ENCODE measurements at places on chromosomes 5 and 9.

GRCh38 chr9:136081826-136082495 is 13.1 kb downstream of the NACC2 start:
- DNase-seq, result no peak

GRCh38 chr9:129027685-129028191 is 393 bp downstream of the SH3GLB2 start:
- no peak for DNase-seq

DNA sequence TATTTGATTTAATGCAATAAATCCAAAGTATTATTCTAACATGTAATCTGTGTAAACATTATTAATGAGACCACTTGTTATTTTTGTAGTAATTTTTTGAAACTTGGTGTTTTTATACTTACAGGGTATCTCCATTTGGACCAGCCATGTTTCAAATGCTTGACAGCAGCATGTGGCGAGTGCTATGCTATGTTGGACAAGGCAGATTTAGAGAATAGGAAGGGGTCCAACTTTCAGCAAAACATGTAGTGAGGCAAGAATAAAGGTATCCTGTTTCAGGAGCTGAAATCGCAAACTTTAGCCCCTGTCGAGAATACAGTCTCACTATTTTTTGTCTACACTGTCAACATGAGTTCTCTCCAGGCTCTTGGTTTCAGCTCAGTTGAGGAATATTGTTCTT is 33.7 kb downstream of the SNX24 start:
- no peak for DNase-seq

DNA sequence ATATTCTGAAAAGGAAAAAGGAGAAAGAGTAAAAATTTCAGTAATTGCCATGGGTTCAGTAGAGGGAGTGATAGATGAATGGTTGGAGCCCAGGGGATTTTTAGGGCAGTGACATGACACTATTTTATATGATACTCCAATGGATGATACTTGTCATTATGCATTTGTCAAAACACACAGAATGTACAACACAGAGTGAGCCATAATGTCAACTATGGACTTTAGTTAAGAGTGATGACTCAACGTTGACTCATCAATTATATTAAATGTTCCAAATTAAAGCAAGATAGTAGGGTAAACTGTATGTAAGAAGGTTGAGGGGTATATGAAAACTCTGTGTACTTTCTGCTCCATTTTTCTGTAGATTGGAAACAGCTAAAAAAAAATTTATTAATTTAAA is 586.4 kb downstream of the TAF11L14 start:
- DNase-seq, result no peak

DNA sequence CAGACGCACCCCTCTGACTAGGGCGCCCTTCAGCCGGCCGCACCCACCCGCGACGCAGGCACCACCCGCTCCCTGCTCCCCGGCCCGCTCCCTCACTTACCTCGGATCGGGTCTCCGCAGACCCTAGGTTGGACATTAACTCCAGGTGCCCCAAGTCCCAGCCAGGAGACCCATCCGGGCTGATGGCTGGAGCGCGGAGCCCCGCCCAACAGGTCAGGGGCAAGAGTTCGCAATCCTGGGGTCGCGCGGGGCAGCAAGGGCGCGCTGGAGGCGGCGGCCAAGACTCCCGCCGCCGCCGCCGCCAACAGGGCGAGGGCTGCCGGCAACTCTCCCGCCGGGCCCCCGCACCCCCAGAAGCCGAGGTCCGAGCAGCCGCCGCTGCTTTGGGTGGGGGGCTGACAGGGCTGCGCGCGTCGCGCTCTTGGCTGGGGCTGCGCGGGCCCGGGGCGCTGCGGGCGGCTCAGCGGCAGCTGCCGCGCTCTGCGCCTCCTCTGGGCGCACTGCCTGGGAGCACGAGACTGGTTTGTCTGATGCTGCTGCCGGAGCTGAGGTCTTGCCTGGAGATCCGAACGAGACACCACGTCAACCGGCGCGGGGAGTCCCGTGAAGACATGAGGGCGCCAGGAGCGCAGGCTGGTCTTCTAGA is at the start of gene GDNF:
Gene GDNF, minus strand, starts transcription at position 635 of the 646 bp plus-strand sequence. CDS start 5,245 bp downstream, outside the sequence.
- DNase-seq, result no peak
